ENCODE measurements at places on chromosomes 16 and 17.

- no peak for DNase-seq
These were observed 62.6 kb downstream of the AMFR start for GRCh38 chr16:56362706-56363105.

DNA sequence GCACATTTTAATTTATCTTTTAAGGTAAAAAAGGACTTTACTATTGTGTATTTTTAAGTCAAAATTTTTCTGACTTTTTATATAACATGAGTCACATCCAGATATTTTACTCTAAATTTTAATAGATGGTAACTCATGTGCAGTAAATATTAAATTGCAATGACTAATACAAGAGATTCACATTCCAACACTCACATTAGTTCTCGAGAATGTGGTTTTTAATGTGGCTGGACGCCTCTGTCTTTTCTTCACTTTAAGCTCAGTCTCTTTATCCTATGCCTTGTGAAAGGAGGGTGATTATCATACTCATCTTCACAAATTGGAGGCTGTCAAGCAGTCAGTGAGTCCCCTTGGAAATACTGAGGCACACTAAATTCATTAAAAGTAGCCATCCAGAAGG, 315.6 kb downstream of the HS3ST3B1 start:
- DNase-seq: no peak

GRCh38 chr17:6660101-6660500, 8.5 kb downstream of the C17orf100 start:
- no peak for DNase-seq

DNA sequence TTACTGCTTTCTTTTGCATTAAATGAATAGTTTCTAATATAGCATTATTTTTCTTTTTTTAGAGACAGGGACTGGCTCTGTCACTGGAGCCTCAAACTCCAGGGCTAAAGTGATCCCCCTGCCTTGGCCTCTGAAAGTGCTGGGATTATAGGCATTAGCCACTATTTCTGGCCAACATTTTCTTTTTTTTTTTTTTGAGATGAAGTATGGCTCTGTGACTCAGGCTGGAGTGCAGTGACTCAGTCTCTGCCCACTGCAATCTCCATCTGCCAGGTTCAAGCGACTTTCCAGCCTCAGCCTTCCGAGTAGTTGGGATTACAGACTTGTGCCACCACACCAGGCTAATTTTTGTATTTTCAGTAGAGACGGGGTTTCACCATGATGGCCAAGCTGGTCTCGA, 2.0 kb upstream of the DUXB start:
- no peak for DNase-seq

- no peak for DNase-seq
These were observed 19.6 kb upstream of the CCL2 start for GRCh38 chr17:34235389-34236028.

GRCh38 chr16:13036600-13036999, 135.2 kb downstream of the SHISA9 start:
- DNase-seq: no peak

DNA sequence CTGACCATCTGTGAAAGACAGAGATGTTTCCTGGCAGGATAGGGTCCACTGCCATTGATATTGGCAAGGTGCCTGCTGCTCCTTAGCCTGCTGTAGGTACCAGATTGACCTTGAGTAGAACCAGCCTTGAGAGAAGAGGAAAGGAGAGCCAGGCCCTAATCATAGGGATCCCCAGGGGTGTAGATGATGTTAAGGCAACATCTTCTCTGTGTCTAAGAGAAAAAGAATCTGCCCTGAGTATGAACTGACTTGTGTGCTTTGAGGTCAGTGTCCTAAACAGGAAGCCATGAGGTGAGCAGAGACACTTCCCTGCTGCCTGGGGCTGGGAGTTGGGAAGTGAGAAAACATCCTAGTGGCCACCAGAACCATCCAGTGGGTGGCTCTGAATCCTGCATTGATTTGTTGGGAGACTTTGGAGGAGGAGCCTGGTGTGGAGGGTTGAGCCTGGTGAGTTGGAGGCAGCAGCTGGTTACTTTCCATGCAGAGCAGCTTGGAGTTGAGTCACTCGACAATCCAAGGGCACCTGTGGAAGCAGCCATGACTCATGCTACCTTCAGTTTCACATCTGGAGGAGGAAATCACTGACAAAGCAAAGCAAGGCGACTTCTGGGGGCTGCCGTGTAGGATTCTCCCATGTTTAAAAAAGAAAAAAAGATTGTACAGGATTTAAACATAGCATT, 47.8 kb downstream of the BMERB1 start:
- no peak for DNase-seq

GRCh38 chr17:44547625-44548267, 9.5 kb upstream of the FZD2 start:
- DNase-seq: no peak

DNA sequence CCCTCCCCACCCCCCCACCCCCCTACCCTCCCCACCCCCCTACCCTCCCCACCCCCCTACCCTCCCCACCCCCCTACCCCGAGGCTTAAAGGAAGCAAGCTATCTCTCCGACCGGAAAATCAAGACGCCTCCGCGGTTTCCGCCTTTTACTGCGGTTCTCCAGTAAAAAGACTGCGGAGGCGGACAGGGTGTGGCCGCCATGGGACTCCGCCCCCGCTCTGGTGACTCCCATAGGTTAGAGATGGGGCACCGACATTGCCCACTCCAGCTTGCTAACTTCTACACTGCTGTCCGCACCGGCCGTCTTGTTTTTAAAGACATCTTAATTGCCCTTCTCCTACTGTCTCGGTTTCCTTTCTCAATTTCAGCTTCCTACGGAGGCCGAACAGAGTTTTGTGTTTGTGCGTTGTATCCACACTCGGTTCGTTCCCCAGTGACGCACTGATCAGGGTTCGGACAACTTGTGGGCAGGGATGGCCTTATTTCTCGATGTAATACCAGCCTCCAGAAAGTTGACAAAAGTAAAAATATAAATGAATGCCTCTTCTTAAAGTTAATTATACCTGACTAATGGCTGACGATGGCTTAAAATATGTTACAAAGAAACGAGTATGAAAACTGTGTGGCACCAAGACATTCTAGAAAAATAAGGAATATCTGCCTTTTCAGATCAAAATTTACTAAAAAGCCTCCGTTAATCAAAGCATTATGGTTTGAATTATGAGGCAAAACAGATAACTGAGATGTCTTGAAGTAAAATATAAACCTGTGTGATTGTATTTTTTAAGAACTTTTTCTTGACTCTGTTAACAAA, 1.1 kb upstream of the ZNF200 start:
- no peak for DNase-seq

DNA sequence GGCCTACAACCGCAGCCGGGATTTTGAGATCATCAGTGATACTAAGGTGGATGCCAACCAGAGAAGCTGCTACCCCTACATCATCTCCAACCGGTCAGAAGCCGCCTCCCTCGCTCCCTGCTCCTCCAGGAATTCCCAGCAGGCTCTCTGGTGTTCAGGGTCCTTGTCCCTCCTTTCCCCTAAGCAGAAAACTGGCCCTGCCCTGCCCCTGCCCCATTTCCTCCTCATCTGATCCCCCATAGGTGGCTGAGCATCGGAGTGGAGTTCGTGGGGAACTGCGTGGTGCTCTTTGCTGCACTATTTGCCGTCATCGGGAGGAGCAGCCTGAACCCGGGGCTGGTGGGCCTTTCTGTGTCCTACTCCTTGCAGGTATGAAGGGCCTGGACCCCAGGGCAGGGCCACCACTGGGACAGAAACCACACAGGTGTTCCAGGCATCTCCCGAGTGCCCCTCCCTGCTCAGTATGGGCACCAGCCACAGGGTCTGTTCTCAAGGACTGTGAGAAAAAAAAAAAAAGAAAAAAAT, 29.8 kb downstream of the ANKRD40 start:
- DNase-seq: no peak

GRCh38 chr16:74079232-74079586, 217.4 kb upstream of the PSMD7 start:
- no peak for DNase-seq

GRCh38 chr16:3623642-3624041, 12.2 kb upstream of the SLX4 start:
- no peak for DNase-seq

- DNase-seq: no peak
These were observed 26.6 kb downstream of the MXRA7 start for GRCh38 chr17:76683921-76684745.

DNA sequence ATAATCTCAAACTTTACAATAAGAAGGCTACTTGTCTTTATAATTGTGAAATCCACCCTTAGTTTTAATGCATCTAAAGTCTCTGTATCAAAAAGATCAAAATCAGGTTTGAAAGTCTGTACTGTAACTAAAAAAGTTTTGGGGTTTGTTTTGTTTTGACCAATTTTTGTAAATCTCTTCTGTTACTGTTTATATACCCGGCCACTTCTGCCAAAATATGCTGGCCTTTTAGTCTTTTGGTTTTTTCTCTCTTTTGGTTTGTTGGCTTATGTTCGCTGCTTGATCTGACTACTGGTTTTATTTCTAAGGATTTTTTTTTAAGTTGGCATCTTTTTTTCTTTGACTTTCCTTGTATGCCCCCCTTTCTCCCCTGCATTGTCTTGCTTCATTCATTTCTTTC, 655.2 kb downstream of the MAF start:
- DNase-seq: no peak

DNA sequence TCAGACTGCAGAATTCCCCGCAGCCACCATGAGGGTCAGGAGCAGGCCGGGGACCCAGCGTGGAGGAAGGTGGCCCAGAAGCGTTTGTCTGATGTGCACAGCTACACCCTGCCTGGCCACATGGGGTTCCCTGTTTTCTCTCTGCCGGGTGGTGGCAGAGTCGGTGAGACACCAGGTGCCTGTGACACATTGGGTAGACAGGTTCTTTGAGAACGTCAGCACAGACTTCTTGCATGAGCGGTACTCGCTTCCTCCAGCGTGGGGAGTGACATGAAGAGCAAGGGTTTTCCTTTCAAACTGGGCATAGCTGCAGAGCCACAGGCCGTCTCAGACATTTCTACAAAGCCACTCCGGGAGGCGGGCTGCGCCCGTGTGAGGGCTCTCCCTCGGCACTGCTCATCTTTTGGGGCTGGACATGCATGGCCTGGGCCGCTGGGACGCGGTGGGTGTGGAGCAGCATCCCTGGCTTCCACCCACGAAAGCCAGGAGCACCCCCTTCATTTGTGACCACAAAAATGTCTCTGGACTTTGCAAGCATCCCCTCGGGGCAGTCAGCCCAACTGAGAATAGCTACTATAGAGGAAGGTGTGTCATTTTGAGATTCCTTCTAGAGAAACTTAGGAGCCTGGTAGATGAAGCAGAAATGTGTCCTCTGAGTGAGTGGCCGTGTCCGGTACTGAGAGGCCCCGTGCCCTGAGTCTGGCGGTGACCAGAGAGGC, 26.0 kb downstream of the NME3 start:
- DNase-seq: no peak

GRCh38 chr16:83305092-83305491, 502.7 kb upstream of the HSBP1 start:
- no peak for DNase-seq

GRCh38 chr16:58177353-58177710, 20.6 kb downstream of the CSNK2A2 start:
- no peak for DNase-seq

DNA sequence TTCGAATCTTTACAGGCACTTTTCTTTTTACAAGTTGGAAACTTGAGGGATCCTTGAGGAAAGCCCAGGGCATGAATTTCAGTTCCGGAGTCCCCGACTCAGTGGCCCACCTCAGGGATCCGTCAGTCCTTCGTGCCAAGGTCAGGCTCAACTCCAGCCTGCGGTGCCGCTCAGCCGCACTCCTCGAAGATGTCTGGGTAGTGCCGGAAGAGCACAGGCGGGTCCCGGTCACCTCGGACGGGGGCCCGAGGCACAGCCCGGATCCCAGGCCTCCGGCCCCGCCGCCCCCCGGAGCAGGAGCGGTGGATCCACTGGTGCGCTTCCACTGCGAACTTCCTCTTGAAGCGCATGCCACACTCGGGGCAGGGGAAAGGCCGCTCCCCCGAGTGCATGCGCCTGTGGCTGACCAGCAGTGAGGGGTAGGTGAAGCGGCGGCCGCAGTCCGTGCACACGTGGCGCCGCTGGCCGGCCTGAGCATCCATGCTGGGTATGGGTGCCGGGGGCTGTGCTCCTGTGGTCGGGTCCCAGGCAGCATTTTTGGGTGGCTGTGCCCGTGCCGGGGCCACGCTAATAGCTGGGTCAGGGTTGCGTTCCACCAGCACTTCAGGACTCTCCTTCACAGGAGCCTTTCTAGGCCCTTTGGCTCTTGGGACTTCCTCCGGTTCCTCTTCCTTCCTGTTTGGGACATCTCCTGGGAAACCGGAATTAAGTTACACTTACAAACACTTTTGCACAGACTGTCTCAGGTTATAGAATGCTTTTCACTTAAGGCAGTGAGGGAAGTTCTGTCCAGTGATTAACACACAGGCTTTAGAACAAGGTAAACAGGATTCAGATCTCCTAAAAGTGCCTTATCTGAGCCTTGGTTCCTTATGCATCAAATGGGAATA, 1.5 kb downstream of the ZNF688 start:
- DNase-seq: no peak
